ENCODE measurements at places on chromosomes 4 and X.

- DNase-seq = no peak
These were observed 18.1 kb downstream of the RNF4 start for GRCh38 chr4:2486981-2487380.

DNA sequence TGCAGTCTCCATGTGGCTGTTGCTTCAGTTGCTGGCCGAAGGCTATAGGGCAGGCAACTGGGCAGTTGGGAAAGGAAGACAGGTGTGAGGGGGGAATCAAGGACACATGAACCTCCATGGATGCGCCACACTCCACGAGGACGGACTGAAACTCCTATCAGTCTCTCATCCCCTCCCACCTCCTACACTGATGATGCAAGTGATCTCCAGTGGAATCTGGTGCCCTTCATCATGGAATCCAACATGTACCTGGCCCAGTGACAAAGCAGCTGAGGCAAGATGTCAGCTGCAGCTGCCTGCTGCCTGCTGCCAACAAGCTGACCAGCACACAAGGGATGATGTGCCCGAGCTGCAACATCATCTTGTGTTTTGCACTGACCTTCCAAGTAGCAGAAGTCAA is 26.0 kb upstream of the MGST2 start:
- DNase-seq = no peak

- DNase-seq = no peak
These were observed 35.5 kb upstream of the BMPR1B start for GRCh38 chr4:94722270-94722669.

DNA sequence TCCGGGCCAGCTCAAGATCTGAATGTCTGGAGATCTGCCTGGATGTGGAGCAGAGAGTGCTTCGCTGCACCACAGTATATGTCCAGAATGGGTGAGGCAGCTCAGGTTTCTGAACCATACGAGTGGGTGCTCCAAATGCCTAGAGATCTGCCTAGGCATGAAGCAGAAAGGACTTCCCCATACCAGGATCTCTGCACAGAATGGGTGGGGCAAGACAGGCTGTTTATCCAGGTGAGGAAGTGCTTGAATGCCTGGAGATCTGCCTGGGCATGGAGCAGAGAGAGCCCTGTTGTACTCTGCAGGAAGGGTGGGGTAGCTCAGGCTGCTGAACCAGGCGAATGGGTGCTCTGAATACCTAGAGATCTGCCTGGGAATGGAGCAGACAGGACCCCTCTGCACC is 45.4 kb upstream of the MAGEC2 start:
- no peak for DNase-seq

GRCh38 chr4:1550122-1551070 is 133.7 kb downstream of the FAM53A start:
- DNase-seq = no peak

- DNase-seq = peak; percentile 90
These were observed 2.1 kb upstream of the FAT1 start for GRCh38 chr4:186725469-186726425.

DNA sequence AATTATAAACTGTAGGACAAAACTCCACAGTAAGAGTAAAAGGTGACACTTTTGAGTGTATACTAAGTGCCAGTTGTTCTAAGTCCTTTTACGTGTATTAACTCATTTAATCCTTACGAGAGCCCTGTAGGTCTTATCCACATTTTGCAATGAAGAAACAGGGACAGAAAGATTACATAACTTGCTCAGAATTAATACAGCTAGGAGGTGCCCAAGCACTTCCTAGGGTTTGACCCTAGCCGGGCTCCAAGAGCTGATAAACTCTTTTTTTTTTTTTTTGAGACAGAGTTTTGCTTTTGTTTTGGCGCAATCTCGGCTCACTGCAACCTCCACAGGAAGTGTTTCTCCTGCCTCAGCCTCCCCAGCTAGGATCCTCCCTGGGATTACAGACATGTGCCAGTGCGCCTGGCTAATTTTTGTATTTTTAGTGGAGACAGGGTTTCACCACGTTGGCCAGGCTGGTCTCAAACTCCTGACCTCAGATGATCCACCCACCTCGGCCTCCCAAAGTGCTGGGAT is 110.4 kb downstream of the UBE2K start:
- DNase-seq = no peak

DNA sequence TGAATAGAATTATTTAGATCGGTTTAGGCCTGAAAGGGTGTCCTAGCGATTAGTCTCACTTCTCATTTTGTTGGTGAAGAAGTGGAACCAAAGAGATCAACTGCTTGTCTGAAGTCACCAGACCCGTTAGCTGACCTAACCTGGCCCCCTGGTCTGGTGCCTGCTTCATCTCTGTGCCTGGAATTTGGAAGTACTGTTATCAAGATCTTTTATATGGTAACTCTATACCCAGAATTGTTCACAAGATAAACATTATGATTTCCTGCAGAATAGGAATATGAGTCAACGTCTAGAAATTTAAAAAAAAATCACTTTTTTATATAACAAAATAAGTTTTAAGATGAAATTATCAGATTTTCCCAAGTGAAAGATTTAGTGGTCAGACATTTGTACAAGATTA is 37.2 kb downstream of the LRP2BP start:
- DNase-seq = no peak
